NCI-H1930 (cell line): ENCODE measurements at places on chromosomes 12 and 14.
A peak's percentile ranks its signal among the peaks of the same experiment; 100 is the strongest.

DNA sequence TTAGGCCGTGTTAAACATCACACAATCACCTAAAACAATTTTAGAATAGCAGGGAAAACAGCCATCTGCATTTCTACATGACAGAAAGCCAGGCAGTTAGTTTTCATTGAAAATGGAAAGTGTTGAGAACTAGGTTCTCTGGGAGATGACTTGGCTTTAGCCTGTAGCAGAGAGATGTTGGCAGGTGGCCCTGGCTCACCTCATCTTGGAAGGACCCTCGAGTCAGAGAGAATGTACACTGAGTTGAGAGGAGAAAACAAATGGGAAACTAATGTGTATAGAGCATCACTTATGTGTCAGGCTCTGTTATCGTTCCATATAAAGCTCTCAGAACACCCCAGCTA lies 51.9 kb downstream of the SUSD6 start:
- DNase-seq = no peak

DNA sequence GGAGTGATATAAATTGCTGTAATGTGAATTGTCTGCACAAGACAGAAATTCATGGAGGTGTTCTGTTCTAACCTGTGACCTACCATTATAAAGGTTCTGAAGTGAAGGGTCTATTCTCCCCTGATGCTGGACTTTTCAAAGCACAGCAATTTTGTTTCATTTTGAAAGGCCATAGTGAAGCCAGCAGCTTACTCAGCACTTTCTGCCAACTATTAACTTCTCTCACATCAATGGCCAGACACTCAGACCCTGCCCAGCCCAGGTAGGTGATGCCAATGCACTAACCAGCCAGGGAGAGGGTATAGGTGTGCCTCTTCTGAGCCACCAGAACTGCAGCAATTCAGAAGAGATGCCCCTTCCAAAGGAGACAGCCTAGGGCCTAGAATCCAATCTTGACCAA lies 43.9 kb downstream of the SLC15A4 start:
- DNase-seq = no peak

GRCh38 chr14:76050250-76050649 lies 64.7 kb downstream of the IFT43 start:
- DNase-seq = no peak

- no peak for DNase-seq
These were observed 181.1 kb downstream of the SLC15A5 start for GRCh38 chr12:16096273-16096849.

DNA sequence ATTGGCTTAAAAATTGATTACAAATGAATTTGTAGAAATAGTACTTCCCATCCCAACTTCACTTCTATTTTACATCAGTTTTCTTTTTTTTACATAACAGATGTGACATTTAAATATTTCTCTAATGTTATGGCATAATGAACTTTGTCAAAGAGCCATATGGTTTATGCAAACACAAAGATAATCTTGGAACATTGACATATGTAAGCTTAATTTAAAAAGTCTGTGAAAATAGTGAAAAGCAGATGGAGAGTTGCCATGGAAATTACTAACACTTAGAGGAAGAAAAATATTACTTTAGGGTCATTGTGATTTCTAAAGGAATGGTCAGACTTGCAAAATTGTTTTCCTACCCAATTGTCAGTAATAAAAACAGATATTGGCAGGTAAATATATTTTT lies 232.4 kb downstream of the AEBP2 start:
- no peak for DNase-seq

GRCh38 chr12:3464561-3464960 lies 26.4 kb upstream of the PRMT8 start:
- DNase-seq = no peak

DNA sequence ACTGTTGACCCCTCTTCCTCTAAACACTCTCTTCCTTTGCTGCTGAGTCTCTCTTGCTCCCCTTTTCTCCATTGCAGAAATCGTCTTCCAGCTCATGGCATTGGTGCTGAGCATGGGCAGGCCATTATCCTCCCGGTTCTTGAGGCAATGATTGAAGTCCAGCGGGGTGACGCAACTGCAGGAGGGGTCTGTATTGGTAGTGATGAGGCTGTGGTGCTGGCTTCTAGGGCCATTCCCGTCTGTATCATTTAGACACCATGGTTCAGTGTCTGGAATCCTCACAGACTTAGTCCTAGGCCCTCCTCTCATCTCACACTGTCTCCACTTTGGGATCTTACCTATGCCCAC lies 720 bp upstream of the SLC22A17 start:
- no peak for DNase-seq

GRCh38 chr12:13941258-13942249 lies 39.8 kb downstream of the GRIN2B start:
- peak; percentile 7 for DNase-seq

GRCh38 chr14:103540821-103541708 lies 12.1 kb downstream of the TRMT61A start:
- DNase-seq = no peak

GRCh38 chr14:99015833-99016232 lies 256.2 kb downstream of the BCL11B start:
- DNase-seq = no peak

GRCh38 chr12:51005671-51006070 lies 20.5 kb downstream of the SLC11A2 start:
- DNase-seq = no peak

DNA sequence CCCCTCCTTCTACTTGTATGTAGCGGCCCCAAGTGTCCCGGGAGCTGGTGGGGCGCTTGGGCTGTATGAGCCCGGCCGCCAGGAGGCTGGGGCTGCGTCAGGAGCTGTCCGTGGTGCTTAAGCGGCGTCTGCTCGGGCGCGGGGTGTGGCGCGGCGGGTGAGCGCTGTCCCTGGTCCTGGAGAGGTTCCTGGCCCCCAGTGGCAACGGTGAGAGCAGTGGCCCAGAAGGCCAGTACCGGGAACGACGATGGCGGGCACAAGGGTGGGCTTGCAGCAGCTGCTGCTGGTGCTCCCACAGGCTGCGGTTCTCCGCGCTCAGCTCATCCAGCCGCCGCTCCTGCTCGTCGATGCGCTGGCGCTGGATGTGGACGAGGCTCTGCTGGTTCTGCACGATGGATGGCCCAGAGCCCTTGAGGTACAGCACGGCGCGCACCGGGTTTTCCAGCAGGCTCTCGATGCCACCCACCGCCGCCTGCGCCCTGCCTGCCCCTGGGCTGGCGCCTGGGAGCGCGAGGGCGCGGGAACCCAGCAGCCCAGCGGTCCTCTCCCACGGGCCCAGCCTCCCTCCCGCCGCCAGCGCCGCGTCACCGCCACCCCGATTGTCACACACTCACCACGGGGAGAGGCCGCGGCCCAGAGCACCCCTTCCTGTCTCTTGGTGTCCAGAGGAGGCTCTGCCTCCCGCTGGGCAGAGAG lies 41.9 kb upstream of the FKBP4 start:
- no peak for DNase-seq

DNA sequence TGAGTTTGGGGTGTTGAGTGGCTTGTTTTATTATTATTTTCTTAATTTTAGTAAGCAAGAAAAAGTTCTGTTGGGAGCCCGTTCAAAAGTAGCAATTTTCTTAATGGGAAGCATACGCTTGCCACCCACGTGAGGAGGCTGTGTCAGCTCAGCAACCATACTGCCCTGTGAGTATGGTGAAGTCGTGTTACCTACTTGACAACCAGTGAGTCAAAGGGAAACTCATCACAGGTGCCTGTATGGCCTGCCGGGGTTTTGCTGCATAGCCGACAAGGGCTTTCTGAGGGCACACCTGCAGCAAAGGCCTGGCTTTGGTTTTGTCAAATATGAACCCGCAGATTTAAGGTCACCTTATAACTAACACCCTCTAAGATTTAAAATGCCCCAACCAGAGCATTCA lies 31.1 kb downstream of the PITPNM2 start:
- no peak for DNase-seq

DNA sequence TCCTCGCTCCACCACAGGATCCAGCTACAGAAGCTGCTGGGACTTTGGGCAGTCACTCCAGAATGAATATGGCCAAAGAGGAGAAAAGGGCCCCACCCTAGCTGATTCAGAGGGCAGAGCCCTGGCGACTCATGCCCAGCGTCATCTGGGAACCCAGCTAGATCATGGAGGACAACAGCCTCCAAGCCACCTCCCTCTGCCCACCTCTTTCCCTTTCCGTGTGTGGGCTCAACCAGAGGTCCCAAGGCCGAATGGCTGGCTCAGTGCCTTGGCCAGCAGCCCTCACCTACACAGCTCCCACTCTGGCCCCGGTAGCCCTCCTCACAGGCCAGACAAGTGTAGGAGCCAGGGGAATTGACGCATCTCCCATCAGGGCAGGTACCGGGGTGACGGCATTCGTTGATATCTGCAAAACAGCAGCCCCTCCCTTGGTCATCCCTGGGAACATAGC lies 17.4 kb downstream of the ISCA2 start:
- no peak for DNase-seq

DNA sequence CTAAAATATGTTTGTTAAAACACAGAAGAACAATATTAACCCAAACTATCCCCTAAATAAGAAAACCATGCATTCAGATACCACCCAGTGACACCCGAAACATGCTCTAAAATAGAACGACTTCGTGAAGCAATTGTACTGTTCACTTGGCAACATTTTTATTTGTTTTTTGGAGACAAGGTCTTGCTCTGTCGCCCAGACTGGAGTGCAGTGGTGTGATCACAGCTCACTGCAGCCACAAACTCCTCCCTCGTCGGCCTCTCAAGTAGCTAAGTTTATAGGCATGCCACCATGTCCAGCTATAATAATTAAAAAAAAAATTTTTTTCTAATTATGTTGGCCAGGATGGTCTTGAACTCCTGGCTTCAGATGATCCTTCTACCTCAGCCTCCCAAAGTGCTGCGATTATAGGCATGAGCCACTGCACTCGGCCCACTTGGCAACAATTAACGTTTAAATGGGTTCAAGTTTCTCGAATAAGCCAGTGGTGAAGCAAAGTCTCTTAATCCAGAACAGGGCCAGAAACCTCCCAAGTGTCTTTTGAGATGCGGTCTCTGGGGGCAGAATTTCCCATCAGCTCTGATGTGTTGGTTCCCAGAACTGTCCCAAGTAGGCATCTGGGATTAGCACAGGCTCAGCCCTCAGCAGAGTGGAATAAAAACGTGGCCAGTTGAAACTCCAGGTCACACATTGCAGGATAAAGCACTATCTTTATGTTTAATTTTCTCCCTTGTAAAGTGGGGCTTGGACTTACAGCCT lies 74.5 kb downstream of the TMCC3 start:
- DNase-seq = no peak

DNA sequence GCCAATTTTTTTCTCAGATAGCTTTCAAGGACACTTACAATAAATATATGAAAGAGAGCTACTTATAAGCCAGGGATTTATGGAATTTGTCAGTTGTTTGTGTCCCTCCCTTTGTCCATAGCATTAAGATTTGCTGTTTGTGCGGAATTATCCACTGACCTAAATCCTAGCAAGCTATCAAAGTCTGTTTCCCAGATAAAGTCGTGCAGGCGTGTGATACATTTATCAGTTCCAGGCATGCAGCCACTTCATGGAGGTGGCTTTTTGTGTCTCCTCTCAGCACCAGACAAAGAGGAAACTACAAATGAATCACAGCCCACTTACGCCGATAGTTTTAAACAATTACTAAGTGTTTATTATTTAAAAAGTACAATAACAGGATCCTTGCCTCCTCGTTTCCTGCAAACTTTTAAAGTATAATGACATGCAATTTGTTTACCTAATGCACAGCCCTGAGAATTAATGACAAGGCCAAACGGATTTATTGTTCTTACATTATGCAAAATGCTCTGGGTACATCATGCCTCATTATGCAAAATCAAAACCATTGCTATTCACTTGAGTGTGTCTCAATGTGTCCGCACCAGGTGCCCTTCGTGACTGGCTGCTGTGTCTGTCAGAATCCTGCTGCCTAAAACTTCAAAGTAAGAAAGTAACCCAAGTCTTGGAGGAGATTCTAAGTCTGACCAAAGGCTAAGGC lies 423.2 kb downstream of the GLT1D1 start:
- no peak for DNase-seq

- DNase-seq = peak; percentile 21
These were observed 6.5 kb downstream of the AMDHD1 start for GRCh38 chr12:95949477-95950206.

DNA sequence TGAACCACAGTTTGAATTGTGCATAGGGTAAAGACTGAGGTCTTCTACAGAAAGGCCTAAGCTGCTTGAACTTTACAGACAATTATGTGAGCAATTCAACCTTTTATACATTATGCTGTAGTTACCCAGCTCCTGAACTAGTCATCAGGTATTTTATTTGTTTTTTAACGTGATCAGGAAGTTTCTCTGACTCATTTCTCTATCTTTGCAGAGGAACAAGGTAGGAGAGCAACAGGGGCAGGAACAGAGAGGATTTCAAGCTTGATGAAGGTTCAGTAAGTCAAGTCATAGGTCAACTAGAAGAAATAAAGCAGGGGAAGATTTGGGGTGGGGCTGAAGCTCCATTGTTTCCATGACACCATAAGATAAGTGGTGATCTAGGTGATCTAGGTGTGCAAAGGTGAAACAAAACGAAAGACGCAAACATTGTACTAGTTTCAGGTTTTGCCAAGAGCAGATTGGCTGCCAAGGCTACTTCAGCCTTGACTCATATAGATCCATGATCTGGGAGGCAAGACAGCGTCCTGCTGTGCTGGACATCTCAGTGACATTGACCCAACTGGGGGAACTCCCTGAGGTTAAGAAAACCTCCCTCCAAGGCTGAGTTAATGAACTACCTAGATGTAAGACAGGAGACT lies 198.1 kb downstream of the DAD1 start:
- DNase-seq = no peak

- DNase-seq = no peak
These were observed 968.6 kb downstream of the DIO2 start for GRCh38 chr14:79242666-79243065.

- DNase-seq = no peak
These were observed 37.6 kb downstream of the CACNA2D4 start for GRCh38 chr12:1880876-1881275.

DNA sequence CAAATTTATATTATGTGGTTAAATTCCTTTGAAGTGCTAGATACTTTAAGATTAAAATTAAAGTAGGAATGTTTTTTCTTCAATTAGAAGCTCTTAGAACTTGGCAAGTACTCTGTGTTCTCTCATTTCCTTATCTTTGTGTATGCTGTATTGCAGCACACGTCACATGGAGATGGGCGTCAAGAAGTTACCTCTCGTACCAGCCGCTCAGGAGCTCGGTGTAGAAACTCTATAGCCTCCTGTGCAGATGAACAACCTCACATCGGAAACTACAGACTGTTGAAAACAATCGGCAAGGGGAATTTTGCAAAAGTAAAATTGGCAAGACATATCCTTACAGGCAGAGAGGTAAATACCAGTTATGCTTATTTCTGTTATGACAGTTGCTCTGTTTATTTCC lies 19.7 kb downstream of the MARK3 start:
- no peak for DNase-seq

- no peak for DNase-seq
These were observed 34.2 kb upstream of the RNASE1 start for GRCh38 chr14:20836668-20837338.

- no peak for DNase-seq
These were observed 194.3 kb downstream of the CACNA1C start for GRCh38 chr12:2247120-2247519.

DNA sequence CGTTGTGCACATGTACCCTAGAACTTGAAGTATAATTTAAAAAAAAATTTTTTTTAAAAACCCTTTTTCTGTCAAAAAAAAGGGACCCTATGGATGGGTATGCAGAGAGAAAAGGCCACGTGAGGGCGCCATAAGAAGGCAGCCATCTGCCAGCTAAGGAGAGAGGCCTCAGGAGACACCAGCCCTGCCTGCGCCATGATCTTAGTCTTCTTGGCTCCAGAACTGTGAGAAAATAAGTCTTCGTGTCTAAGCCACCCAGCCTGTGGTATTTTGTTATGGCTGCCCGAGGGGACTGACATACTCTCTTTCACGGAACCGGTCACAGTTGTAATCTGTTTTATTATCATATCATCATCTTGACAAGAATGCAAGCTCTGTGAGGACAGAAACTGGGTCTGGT lies 174.8 kb downstream of the EFCAB11 start:
- no peak for DNase-seq

- no peak for DNase-seq
These were observed 9.0 kb downstream of the TRHDE start for GRCh38 chr12:72281126-72281525.
